Stimulated activated CD4-positive, alpha-beta T cell treated with anti-CD3 and anti-CD28 coated beads, Interleukin-15, amount 100 ng/mL, for 24 hours (primary cell): ENCODE measurements at places on chromosomes 5 and 9.

- DNase-seq: no peak
These were observed 647.3 kb downstream of the BRINP1 start for GRCh38 chr9:118721923-118722322.

GRCh38 chr9:101528015-101528414 is 5.6 kb upstream of the RNF20 start:
- no peak for DNase-seq

DNA sequence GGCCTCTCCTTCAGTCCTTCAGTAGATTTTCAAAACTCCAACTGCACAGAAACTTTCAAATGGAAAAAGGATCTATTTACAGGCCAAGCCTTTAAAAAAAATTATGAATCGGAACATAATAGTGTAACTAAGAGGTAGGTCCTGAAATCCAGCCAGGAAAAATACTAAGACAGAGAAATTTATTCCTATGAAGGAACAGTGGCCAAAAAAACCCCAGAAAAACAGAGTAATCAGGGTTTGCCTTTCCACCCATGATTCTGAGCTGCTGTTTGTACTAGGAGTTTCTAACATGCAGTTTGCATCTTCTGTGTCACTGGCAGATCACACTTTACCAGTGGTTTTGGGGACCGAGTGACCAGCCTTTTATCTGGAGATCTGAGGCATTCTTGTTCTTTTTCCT is 93.1 kb upstream of the TMED7 start:
- DNase-seq: no peak

DNA sequence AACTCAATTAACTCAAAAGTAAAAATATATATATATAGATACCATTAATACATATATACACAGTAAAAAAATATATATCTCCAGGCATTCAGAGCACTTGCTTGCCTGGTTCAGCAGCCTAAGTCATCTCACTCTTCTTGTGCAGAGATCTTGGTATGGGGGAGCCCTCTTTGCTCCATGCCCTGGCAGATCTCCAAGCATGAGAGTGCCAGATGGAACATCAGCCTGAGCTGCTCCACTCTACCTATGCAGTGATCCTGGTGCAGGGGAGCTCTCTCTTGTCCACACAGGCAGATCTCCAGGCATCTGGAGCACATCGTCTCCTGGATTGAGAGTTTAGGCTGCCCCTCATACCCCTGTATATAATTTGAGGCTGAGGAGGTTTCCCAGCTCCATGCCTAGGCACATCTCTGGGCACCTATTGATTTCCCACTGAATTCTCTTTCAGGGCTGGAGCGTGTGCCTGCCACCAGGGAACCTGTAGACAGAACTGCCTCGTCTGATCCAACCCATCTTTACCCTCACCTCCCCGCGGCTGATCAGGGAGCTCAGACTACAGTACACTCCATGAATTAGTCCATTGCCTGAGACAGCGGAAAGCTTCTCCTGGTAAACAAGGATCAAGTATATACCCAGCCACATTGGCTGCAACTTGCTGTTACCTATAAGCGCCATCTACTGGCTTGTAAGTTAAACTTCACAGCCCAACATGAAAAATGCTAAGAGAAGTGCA is 342.4 kb upstream of the GRIA1 start:
- no peak for DNase-seq

GRCh38 chr5:82023644-82024043 is 51.8 kb downstream of the ATG10 start:
- no peak for DNase-seq

DNA sequence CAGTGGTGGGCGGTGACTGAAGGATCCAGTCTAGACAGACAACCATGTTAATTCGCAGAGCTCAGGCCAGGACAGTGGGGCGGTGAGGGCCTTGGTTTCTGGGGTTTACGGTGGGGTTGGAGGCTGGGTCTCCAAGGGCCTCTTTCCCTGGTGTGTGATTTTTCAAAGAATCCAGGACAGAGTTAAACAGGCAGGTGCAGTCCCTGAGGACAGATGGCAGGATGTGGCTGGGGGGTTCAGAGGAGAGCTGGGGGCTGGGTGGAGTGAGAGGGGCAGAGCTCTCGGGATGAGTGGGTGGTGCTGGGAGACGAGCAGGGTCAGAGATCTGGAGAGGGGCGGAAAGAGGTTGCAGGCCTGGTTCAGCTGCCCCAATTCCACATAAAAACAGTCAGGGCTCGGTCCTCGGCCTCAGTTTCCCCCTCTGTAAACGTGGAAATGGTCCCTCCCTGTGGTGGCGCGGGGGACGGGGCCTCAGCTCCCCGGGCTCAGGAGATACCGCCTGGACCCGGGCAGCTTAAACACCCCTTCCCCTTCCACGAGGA is 145.9 kb downstream of the GAPVD1 start:
- no peak for DNase-seq

GRCh38 chr9:24986331-24986730 is 440.6 kb upstream of the IZUMO3 start:
- DNase-seq: no peak

DNA sequence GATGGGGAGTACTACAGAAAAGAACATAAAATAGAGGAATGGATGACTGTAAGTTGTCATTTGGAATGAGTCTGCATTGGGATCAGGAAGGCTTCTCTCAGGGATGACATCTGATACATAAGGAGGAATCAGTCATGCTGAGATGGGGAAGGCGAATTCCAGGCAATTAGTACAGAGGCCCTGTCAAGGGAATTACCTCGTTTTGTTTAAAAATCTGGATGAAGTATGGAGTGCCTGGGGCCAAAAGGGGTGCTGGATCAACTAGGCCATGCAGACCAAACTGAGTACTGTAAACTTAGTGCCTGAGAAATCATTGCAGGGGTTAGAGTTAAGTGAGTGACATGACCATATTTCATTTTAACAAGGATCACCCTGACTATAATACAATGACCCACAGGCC is 30.5 kb downstream of the JAKMIP2 start:
- no peak for DNase-seq

DNA sequence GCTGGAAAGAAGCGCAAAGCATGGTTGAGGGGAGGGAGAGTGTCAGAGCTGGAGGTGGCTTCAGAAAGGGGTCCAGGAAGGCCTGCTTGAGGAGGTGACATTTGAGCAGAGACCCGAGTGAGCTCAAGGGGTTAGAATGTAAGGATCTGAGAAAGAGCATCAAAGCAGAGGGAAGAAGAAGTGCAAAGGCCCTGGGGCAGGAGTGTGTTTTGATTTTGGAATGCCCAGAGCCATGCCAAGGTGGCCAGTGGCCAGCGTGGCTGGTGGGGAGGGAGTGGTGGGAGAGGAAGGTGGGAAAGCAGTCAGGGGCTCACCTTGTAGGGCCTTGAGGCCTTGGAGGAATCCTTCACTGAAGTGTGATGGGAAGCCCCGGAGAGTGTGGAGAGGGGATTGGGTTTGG is 15.4 kb downstream of the FGF18 start:
- DNase-seq: no peak

- no peak for DNase-seq
These were observed 116.1 kb downstream of the TMEM174 start for GRCh38 chr5:73288803-73289720.

- no peak for DNase-seq
These were observed 14.2 kb upstream of the ZNF883 start for GRCh38 chr9:113026200-113026599.

GRCh38 chr5:14595189-14595588 is 13.6 kb downstream of the OTULINL start:
- DNase-seq: peak; percentile 34

DNA sequence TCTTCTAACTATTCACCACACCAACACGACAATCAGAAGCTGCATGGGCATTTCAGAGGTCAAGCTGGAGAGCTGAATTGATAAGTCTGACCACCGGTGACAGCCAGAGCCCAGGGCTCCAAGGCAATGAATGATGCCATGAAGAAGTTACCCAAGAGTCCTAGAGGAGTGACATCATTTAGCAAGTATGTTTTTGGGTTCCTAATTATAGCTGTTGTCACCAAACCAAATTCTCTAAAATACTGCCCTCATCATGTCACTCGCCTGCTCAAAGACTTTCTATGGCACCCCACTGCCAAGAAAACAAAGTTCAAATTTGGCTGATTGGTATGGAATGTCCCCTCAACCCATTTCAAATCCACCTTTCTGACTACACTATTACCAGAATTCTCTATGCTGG is 235.1 kb downstream of the SPOCK1 start:
- DNase-seq: no peak

- no peak for DNase-seq
These were observed 10.7 kb downstream of the OR2V1 start for GRCh38 chr5:181120306-181120705.

- DNase-seq: no peak
These were observed 25.3 kb upstream of the EFNA5 start for GRCh38 chr5:107696080-107696479.

- DNase-seq: no peak
These were observed 2.8 kb downstream of the OR1L8 start for GRCh38 chr9:122580360-122580759.

DNA sequence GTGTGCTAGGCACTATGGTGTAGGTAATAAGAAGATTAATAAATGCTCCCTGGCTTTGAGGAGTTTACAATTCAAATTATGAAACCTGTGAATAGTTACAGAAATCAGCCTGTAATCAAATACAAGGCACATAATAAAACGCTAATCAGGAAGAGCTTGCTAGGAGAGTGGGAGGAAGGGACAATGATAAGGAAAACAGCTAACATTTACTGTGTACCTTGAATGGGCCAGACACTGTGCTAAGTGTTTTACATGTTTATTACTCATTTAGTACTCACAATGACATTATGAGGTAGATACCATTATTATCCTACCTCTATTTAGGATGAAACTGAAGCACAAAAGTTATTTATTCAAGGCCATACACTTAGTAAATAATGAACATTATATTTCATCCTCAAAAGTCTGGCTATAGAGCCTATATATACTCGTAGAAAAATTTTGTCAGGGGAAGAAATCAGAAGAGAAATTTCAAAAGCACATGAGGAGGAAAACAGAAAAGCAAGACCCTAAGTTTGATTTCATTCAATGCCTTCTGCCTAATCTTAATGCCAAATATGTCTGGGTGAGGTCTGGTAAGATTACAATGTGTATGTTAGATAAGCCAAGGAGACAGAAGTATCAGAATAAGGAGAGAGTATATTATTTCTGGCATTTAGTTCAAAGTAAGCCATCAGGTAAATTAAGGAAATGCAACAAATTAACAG is 35.9 kb downstream of the AFF4 start:
- DNase-seq: no peak

DNA sequence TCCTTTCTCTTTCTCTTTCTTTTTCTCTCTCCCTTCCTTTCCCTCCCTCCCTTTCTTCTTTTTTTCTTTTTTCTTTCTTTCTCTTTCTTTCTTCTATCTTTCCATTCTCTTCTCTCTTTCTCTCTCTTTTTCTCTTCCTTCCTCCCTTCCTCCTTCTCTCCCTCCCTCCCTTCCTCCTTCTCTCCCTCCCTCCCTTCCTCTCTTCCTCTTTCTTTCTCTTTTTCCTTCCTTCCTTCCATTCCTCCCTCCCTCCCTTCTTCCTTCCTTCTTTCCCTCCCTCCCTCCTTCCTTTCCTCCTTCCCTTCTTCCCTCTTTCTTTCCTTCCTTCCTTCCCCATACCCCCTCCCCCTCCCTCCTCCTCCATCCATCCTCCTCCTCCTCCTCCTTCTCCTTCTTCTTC is 243.3 kb upstream of the CTNND2 start:
- no peak for DNase-seq

GRCh38 chr5:113294311-113295110 is 140.3 kb downstream of the TSSK1B start:
- DNase-seq: peak; percentile 85

DNA sequence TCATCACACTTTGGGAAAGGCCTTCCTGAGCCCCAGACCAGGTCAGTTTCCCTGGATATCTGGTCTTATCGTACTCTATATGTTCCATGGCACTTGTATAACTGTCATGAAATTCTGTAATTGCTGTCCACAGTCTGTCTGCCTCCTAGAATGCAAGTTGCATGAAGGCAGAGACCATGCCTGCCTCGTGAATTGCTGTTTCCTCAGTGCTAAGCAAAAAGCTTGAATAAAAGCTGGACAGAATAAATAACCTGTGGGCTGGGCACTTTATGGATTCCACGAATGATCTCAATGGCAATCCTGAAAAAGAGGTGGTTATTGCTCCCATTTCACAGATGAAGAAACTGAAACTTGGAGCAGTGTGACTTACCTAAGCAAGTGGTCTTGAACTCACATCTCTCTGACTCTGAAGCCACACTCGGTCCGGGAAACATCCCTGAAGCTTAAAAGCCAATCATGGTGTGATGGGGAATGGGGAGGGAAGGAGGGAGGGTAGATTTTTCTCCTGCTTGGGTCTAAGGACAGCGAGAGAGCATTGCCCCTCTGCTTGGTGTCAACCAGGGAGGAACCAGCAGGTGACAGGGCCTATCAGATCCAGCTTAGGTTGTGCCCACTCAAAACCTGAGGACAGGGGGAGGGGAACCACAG is 13.2 kb upstream of the LHX2 start:
- DNase-seq: no peak

DNA sequence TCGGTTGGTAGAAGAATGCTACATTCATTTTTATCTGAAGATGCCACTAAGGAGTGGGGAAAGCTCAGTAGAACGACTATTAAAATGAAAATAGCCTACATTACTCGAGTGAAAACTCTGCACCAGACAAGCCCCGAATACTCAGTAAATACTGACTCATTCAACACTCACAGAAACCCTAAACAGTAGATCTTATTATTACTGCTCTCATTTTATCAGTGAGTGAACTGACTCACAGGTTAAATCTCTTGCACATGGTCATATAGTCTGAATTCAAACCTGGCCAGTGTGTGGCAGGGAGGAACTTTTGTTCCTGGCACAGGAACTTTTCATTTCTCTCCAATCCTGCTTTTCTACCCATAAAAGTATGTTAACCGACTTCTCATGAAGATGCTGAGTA is 9.6 kb upstream of the PAPPA start:
- no peak for DNase-seq

DNA sequence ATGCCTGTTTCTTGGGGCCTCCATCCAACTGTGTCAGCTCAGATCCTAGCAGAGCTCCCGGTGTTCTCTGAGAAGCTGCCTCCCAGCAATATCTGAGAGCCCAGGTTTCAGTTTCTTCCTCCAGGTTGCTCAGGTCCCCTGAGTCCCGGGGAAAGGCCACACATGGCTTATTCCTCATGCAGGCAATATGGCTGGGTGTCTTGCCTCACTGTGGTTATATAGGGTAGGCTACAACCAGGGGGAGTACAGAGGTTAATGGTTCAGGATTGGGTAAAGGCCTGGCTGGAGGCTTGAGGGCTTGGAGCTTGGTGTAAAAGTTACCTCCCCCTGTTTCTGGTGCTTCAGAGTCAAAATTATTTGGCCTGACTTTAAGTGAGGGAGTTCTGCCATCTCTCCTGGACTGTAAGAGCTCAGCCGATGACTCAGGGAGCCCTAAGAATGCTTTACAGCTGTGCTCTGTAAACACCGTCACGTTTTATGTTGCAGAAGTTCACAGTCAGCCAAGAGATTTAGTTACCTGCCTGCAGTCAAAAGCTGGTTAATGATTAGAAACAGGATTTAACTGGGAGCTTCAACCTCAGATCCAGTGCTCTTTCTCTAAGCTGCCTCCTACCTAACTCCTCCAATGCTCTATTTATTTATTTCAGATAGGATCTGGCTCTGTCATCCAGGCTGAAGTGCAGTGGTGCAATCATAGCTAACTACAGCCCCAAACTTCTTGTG is 24.3 kb upstream of the UBAP2 start:
- DNase-seq: no peak
